H7 (cell line): ENCODE measurements at places on chromosomes 7 and 10. TPM values are rescaled to one million over a fixed set of nuclear protein-coding genes. Genes with fewer than 3 reads are reported as not detected.

GRCh38 chr7:105769901-105770628, 106.3 kb downstream of the ATXN7L1 start:
- DNase-seq, result no peak

- no peak for DNase-seq
Measured at GRCh38 chr7:21547501-21547900, 4.7 kb downstream of the DNAH11 start.

The CDNF gene
- 0.28 and 2.8 TPM in 2 replicates for total RNA-seq

GRCh38 chr7:51140199-51141164, 176.1 kb downstream of the COBL start:
- no peak for DNase-seq

- DNase-seq, result no peak
Measured at GRCh38 chr7:113094517-113095249, 8.1 kb upstream of the GPR85 start.

GRCh38 chr7:106369352-106369751, 84.6 kb upstream of the NAMPT start:
- no peak for DNase-seq

The GRB10 gene
- 92.9 and 110 TPM in 2 replicates for total RNA-seq

The AGAP4 gene
- 7.5 and 16.7 TPM in 2 replicates for total RNA-seq

DNA sequence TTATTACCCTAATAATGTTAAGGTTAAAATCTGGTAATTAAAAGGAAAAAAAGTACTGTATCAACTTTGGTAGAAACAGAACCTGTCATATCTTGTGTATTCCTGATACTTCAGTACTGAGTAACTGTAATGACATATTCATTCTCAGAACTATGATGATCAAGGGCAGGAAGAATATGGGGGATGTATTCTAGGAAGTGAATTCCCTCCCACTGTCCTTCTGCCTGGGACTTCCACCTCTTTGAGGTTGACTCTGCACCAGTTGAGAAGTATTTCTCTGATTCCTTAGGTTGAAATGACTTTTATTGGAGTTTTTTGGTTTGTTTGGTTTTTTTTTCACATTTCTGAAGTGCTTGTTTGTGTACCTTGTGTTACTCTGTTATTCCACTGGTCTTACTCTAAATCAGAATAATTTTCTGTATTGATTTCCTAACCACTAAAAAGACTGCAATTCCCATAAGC, 36.9 kb downstream of the WASL start:
- DNase-seq, result no peak

DNA sequence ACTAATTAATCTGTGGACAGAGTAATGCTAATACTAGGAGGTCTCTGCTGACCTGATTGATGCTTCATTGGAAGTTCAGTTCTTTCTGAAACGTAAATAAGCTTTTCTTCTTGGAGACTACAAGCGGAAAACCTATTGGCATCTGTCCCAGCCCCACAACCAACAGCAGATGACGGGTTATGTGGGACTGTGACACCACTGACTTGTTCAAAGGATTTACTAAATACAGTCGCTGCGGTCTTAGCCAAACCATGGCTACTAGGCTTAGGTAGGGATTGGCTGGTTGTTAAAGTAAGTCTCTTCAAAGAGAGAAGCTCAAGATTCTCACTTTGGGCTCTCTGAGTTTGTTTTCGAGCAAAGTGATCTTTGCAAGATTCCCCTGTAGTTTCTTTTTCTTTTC, 68.3 kb downstream of the HYCC1 start:
- DNase-seq, result no peak
